GF-D8 (cell line): ENCODE measurements at places on chromosomes 13 and 19.

DNA sequence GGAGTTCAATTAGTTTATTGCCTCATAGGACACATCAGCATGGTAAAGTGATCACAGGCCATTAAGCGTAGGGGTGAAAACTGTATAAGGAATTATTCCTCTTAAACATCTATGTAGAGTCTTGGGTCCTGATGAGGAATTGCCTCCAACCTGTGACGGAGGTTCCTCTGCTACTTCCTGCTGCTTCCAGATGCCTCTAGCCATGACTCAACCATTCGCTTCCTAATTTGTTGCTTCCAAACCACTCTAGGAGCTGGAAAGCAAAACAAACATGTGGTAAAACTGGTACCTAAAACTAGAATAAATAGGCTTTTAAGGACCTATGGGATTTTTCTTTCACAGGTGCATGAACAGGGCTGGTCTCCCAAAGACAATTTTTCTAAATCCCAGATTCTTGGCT is 253.8 kb downstream of the KLF12 start:
- no peak for DNase-seq

- DNase-seq: no peak
Measured at GRCh38 chr13:79681069-79681468, 200.1 kb downstream of the NDFIP2 start.

- DNase-seq: peak; percentile 53
Measured at GRCh38 chr19:42480335-42481095, 37.8 kb upstream of the CXCL17 start.

DNA sequence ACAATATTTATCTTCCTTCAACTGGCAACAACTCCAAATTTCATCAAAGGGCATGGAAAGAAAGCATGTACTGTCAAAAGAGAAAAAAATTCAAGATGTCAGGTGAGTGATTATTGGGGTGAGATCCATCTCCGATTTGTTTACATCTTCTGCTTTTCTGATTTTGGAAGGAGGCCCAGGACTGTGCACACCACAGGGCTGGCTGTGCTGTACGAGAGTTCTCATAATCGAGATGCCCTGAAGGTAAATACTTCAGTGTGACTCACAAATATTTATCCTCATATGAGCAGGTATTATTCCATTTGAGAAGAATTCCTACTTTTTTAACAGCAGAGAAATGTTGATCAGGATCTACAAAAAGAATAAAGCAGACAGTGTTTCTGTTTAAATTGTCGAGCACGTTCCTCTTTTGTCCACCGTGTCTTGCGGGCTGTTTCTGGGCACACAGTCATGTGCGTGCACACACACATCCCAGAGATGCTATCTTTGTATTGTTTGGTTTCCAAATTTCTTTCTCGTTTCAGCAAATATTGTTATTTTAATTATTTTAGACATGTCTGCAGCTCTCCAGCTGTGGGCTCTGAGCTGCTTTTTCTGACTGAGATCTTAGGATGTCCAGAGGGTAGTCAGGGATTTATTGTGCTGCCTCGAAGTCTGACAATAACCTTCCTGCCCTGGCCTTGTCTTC is 103.8 kb downstream of the KL start:
- DNase-seq: no peak

DNA sequence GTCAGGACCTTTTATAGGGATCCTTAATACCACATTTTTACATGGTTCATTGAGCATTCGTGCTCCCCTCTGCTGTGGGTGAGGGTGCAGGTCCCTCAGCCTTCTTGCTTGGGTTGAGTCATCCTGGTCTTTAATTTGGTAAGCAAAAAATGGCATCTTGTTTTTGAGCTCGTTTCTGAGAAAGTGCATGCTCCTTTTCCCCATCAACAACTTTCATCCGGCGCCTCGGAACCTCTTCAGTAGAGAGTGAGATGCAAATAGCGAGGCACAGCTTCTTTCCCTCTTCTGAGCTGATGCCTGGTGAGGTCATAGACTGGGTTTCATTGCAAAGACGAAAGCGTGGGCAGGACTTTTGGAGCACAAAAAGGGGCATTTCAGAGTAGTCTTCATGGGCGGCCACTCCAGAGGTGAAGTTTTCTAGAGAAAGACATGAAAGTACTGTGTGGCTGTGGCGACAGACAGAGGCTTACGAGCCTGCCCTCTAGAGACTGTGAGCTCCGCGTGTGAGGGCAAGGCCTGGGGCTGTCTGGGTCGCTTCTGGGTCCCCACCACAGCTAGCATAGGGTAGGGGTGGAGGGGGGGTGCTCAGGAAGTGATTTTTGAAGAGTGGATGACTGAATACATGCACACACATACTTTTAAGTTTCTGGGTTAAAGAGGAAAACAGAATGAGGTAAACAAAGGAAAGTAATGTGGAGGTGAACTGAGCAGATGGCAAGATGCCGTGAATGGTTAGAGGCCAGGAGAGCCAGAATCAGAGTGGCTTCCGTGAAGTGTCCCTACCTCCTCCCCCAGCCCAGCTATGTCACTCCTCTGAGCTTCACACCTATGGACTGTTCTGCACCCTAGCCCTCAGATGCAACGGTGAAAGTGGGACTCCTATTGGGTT is 44.3 kb downstream of the BBC3 start:
- DNase-seq: no peak

DNA sequence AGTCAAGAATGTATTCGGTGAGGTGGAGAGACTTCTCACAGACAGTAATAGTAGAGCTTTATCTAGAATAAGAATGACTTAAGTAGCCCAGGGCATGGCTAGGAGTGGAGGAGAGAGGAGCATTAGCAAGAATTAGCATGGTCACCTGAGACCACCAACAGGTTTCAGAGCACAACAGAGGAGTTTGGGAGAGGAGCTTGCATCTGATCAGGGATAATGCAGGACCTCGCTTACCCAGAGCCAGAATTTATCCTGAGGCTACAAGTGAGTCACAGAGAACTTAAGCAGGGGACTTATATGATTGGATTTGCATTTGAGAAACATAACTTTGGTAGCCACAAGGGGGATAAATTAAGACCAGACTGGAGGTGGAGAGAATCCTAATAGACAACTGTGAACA is 102.1 kb upstream of the FNDC3A start:
- no peak for DNase-seq

GRCh38 chr13:107847406-107847805 is 367.9 kb downstream of the LIG4 start:
- no peak for DNase-seq

DNA sequence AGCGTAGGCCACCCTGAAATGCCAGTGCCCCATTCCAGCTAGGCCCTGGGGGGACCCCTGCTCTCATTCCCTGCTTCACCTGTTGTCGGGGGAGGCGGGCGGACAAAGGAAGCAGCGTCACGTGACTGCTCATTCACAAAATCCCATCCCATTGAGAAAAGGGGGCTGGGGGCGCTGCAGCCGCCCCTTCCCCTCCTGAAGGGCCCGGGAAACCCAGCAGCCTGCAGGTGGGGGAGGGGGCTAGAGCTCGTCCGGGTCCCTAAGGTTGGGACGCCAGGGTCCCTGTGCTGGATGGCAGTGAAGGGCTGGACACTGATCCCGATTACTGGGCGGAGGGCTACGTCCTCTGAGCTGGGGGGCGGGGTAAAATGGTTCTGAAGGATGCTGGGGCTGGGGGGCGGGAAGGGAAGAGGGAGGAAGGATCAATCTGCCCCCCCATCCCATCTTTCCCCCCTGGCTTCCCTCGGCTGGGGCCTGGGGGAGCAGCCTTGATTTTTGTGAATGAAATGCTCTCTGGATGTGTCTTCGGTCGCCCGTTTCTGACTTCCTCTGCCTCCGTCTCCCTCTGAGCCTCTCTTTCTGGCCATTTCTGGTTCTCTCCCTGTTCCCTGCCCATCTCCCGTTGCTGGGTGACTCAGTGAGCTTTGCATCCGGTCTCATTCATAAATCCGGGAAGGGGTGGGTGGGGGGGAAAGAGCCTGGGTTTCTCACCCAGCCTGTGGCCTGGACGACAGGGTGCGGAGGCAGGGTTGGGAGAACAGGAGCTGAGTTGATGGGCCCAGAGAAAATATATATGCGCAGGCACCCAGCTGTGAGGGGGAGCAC is 816 bp downstream of the SPRED3 start:
- DNase-seq: no peak

DNA sequence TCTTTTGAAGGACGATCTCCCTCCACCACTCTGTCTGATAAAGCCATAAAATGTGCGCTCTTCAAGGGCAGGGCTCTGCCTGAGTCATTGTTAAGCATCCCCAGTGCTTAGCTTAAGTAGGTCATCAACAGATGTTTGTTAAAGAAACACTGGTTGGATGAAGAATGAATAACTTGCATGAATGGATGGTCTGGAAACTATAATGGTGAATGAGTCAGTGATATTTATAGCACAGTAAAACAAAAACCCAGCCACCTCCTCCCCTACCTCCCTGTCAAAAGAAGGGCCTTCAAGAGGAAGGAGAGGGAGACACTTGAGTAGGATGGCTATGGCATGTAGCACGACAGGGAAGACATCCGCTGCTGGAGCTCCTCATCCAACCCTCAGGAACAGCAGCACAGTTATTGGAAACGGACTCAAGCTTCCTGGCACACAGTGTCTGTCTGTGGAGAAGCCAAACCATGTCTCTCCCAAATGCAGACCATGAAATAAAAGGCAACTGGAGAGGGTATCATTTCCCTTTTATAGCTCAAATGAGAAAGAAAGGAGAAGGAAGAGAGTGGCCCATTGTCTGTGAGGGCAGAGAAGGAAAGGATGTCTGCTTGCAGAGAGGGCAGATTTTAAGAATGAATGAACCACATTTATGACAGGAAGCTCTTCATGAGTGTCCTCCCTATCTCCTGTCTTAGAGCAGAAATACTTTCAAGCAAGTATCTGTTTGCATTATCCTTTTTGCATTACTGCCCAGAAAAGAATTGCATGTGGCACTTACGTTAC is 183.5 kb upstream of the UBL3 start:
- DNase-seq: no peak

GRCh38 chr19:34448191-34448590 is 20.0 kb downstream of the UBA2 start:
- DNase-seq: no peak

- DNase-seq: no peak
Measured at GRCh38 chr19:29325241-29325975, 112.5 kb upstream of the UQCRFS1 start.

GRCh38 chr13:53743906-53744305 is 715.3 kb downstream of the OLFM4 start:
- DNase-seq: no peak

- no peak for DNase-seq
Measured at GRCh38 chr13:46850214-46850613, 46.6 kb downstream of the HTR2A start.

DNA sequence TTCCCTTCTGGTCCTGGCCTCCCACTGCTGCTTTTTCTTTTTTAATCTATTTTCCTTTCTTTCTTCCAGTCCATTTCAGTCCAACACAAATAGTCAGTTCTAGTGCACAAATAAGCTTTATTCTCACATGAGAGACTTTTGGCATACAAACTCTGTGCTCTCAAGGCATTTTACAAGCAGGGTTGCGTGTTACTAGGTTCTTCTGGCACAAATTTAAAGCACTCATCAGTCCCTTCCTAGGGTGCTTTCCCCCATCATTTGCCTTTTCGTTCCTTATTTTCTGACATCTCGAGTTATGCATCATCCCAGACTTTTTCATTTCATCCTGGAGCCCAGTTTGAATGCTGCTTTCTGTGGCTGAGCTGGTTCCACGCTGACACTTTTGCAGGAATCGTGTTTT is 29.8 kb upstream of the IL17D start:
- no peak for DNase-seq

- no peak for DNase-seq
Measured at GRCh38 chr13:90641884-90642283, 705.6 kb upstream of the MIR17HG start.

DNA sequence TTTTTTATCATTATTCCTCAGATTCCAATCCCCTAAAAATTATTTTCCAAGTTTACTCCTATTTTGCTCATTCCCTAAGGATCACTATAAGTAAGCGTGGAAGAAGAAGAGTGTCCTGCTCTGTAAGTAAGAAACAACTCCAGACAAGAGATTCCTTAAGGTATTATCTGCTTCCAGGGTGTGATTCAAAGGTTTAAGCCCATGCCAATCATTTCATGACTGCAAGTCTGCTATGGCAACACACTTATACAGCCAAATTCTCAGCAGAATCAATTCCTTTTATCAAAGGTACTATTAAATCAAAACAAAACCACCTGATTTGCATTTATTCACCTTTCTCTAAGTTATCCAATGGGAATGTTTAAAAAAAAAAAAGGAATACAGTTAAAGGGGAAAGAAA is 43.7 kb downstream of the FOXO1 start:
- DNase-seq: no peak

DNA sequence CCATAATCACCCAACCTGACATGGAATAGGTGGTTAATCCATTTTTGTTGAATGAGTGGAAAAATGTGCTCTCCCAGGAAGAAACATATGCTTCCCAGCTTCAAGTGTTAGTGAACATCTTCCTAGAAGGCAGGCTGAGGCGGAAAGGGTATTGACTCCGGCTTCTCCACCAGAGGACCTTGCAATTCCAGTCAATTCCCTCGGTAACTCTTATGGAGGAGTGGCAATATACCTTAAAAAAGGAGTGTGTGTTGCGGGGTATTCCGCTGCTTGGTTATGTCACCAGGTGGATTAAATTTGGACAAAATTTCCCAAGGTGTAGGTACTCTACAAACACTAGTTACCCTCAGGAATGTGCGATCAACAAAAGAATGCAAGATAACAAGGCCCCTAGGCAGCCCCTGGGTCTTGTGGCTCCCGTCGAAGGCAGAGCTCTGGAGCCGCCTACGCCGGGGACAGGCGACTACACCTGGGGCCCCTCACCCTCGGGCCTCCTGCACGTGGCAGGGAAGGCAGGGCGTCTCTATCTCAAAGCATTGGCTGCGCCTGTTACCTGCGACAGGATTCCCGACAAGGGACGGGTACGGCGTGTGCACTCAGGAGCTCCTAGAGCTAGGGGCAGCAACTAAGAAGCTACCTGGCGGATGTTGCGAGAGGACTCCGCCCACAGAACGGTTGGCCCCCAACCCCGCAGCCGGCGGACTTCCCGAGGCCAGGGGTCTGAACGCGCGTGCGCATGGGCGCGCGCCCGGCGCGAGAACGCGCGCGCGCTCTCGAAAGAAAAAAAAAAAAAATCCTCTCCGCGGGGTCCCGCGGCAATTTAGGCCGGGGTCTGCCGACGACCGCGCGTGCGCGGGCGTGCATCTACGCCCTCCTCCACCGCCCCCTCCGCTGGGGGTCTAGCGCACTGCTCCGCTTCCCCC is at the start of gene WDR87:
Gene WDR87 (minus strand): TSS at position 649 of the 923 bp plus-strand sequence. CDS start 8,355 bp downstream, outside the sequence.
- no peak for DNase-seq

DNA sequence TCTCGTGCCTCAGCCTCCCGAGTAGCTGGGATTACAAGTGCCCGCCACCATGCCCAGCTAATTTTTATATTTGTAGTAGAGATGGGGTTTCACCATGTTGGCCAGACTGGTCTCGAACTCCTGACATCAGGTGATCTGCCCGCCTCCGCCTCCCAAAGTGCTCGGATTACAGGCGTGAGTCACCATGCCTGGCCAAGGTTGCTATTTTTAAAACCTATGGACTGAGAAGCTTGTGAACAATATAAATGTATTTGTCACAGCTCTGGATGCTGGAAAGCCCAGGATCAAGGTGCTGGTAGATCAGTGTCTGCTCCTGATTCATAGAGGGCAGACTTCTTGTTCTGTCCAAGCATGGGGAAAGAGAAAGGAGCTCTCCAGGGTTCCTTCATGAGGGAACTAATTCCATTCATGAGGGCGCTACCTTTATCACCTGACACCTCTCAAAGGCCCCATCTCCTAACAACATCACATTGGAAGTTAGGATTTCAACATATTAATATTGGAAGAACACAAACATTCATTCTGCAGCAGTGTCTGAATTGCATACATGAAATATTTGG is 16.1 kb downstream of the CARD8 start:
- DNase-seq: no peak
